ENCODE measurements at places on chromosomes 2 and 18. TPM values are rescaled to one million over a fixed set of nuclear protein-coding genes. Genes with fewer than 3 reads are reported as not detected.

DNA sequence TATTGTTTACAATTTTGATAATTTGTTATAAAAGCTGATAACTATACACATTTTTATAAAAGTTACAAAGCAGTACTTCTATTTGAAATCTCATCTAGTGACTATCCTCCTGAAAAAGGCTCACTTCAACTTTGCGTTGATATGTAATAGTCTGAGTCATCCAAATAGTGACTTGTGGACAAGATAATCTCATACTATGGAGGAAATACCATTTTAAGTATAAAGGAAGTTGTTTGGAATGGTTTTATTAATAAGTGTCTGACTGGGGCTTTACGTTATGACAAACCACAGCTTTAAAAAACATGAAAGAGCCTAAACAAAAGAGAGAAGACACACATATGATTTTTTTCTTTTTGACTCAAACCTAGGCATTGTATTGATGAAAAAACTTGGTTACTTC lies 272.3 kb upstream of the COL3A1 start:
- H3K27me3 ChIP-seq = no peaks in the 10 kb centered on the region
- no peak for DNase-seq
- no peaks in the 10 kb centered on the region for H3K36me3 ChIP-seq
- no peak overlapping the region for H3K27ac ChIP-seq

- no peaks in the 10 kb centered on the region for H3K4me1 ChIP-seq
- H3K4me3 ChIP-seq = no peak overlapping the region
- no peaks in the 10 kb centered on the region for H3K27me3 ChIP-seq
- no peaks in the 10 kb centered on the region for H3K36me3 ChIP-seq
These were observed 58.6 kb downstream of the TMEM17 start for GRCh38 chr2:62447411-62447810.

DNA sequence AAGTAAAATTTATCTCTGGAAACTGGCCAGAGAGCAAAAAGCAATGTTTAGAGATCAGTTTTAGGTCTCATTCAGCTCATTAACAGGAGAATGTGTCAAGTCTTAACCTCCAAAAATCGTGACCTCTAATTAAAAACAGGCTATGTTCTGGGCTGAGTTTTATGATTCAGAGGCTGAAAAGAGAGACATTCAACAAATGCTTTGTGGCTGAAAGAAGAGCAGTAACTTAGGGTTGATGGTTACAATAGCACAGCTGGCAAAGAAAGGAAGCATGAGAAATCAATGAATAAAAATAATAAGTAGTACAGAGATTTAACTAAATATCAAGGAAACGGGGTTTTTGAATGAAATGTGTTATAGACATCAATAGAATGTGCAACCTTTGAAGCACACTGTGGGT lies 13.1 kb downstream of the TGIF1 start:
- H3K4me1 ChIP-seq = peaks cover 15% of the 10 kb centered on the region
- DNase-seq = no peak
- H3K27me3 ChIP-seq = no peaks in the 10 kb centered on the region
- peaks cover 4% of the 10 kb centered on the region for H3K36me3 ChIP-seq
- no peak overlapping the region for H3K4me3 ChIP-seq
- H3K27ac ChIP-seq = no peak overlapping the region

DNA sequence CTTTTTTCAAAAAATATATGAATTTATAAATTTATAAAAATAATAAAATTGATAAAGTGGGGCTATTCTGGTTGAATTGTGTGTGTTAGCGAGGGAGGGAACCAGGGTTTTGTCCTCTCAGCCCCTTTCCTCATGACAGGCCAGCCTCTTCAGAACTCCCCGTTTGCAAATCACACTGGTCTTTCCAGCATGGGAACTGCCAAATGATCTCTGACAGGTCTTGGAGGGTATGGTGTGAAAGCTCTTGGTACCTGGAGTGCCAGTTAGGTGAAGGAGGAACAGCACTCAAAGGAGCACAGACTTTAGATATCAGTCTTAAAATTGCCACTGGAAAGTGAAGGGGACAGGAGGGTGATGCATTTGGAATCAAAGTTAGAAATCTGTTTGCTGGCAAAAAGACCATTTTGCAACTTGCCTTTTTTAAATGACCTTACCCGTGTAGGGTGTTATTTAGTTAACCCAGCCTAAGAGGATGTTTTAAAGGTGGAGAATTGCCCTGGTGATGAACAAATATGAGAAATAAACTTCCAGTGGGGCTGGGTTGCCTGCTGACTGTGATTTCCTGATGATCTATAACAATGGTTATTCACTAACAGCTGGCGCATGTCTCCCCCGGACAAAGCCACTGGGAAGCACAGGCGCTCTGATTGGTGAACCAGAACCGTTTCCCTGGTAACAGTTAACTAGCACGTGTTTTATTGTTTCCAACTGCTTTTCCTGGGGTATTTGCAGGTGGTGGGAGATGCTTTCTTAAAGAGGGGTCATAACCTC lies 85.3 kb upstream of the EFEMP1 start:
- H3K27me3 ChIP-seq = no peaks in the 10 kb centered on the region
- no peak overlapping the region for H3K27ac ChIP-seq
- H3K36me3 ChIP-seq = no peaks in the 10 kb centered on the region
- no peak overlapping the region for H3K4me3 ChIP-seq
- no peak for DNase-seq

DNA sequence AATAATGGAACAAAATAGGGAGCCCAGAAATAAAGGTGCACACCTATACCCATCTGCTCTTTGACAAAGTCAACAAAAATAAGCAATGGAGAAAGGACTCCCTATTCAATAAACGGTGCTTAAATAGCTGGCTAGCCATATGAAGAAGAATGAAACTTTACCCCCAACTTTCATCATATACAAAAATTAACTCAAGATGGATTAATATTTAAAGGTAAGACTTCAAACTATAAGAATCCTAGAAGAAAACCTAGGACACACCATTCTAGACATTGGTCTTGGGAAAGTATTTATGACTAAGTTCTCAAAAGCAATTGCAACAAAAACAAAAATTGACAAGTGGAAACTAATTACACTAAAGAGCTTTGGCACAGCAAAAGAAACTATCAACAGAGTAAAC lies 139.1 kb downstream of the DNAH7 start:
- no peak for DNase-seq
- H3K27me3 ChIP-seq = no peaks in the 10 kb centered on the region
- H3K4me3 ChIP-seq = no peak overlapping the region

GRCh38 chr2:97718051-97718882 lies 4.9 kb downstream of the ZAP70 start:
- DNase-seq = peak; percentile 49
- no peak overlapping the region for H3K4me3 ChIP-seq
- H3K27ac ChIP-seq = peak overlapping the region; percentile 46
- no peaks in the 10 kb centered on the region for H3K27me3 ChIP-seq

DNA sequence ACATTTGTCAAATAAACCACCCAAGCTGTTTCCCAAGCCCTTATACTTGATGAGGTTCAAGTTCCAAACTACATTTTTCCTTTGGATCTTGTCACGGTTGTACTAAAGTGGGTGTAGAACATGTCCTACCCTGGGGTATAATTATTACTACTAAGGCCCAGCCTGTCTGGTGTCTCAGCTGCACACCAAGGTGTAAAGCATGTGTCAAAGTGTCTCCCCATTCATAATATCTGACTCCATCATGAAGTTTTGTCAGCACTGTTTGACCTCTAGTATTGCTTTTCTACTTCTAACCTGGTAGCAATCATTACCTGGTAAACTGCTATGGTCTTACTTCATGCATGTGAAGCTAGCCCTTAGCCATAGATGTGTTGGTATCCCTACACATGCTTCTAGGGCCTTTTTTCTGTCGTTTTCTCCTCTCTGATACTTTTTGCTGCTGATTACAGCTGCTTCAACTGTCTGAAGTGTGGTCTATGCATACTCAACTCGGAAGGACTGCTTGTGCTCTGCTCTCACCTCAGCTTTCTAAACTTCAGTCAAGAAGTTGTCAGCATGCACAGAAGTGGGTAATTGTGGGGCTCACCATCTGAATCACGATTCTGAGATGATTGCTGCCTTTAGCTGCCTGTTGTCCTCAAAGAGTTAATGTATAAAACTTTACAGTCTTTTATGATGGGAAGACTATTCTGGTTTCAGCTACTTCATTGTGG lies 445.7 kb upstream of the TRIB2 start:
- H3K36me3 ChIP-seq = no peaks in the 10 kb centered on the region
- H3K27me3 ChIP-seq = no peaks in the 10 kb centered on the region
- H3K4me3 ChIP-seq = no peak overlapping the region
- no peak for DNase-seq
- no peak overlapping the region for H3K27ac ChIP-seq

GRCh38 chr2:85429924-85430289 lies 11.4 kb downstream of the SH2D6 start:
- no peaks in the 10 kb centered on the region for H3K36me3 ChIP-seq
- peaks cover 13% of the 10 kb centered on the region for H3K4me1 ChIP-seq
- H3K27ac ChIP-seq = no peak overlapping the region
- no peak overlapping the region for H3K4me3 ChIP-seq
- no peaks in the 10 kb centered on the region for H3K27me3 ChIP-seq
- DNase-seq = no peak

DNA sequence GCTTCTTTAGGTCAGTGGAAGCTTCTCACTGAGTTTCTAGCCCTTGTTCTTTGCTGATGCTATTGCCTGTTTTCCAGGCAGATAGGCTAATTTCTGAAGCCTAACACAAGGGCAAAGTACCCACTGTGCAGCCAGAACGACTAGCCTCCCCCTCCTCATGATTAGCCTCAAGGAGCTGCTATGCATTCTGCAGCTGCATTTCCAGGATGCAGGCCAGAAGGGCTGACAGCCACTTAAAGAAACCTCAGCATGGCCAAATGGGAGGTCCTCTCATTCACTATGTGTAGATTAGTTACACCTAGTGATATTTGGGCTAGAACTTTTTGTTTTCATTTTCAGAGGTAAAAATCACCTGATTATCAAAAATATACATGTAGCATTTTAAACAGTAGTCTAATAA lies 216.0 kb downstream of the RAD51AP2 start:
- no peaks in the 10 kb centered on the region for H3K27me3 ChIP-seq
- no peaks in the 10 kb centered on the region for H3K36me3 ChIP-seq
- H3K4me1 ChIP-seq = no peaks in the 10 kb centered on the region
- H3K4me3 ChIP-seq = no peak overlapping the region
- no peak overlapping the region for H3K27ac ChIP-seq

- peaks cover 8% of the 10 kb centered on the region for H3K4me1 ChIP-seq
- DNase-seq = no peak
- no peaks in the 10 kb centered on the region for H3K36me3 ChIP-seq
- no peaks in the 10 kb centered on the region for H3K27me3 ChIP-seq
- H3K4me3 ChIP-seq = no peak overlapping the region
These were observed 20.8 kb downstream of the SP140L start for GRCh38 chr2:230347659-230348305.

MAPRE2 gene
- total RNA-seq = 30.4 TPM

DNA sequence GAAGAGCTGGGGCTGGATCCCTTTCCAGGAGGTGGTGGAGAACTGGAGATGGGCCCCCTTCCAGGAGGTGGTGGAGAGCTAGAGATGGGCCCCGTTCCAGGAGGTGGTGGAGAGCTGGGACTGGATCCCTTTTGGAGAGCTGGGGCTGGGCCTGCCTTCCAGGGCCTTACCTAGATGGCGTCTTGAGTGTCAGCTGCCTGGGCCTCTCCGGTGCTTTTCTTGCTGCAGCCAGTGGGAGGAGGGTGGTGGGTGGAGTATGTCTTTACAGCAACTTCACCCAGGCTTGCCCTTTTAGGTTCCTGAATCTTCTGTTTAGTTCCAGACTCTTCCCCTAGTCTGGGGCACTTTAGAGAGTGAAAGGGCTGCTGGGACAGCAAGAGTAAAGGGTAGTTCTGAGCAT lies 19.1 kb upstream of the TXNDC2 start:
- no peak overlapping the region for H3K27ac ChIP-seq
- no peak overlapping the region for H3K4me3 ChIP-seq
- H3K27me3 ChIP-seq = no peaks in the 10 kb centered on the region
- peaks cover 9% of the 10 kb centered on the region for H3K4me1 ChIP-seq
- H3K36me3 ChIP-seq = no peaks in the 10 kb centered on the region
- DNase-seq = no peak

DNA sequence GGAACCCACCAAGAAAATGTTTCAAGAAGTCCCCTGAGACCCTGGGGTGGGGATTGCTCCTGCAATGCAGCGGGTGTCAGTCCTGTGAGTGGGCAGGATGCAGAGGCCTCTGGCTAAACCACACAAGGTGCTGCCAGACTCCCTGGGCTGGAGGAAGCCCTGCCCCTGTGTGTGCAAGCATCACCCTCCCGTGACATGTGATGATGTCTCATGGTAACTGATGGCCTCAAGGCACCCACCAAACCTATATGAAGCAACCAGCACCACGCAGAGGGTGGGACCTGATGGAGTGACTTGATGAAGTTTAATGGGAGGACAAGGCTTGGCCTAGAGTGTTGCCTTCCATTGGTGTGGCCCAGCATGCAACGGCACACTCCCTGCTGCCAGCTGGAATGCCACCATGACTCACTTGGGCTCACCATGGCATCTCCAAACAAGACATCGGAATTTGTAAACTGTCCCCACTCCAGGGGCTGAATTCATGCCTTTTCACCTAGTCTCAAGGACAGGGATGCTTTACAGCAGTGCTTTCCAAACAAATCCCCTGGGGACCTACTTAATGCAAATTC lies 8.7 kb upstream of the SLC14A1 start:
- H3K4me3 ChIP-seq = no peak overlapping the region
- no peaks in the 10 kb centered on the region for H3K27me3 ChIP-seq
- no peak overlapping the region for H3K27ac ChIP-seq
- H3K4me1 ChIP-seq = no peaks in the 10 kb centered on the region

GRCh38 chr2:230664128-230664527 lies 48.5 kb upstream of the CAB39 start:
- peaks cover 66% of the 10 kb centered on the region for H3K4me1 ChIP-seq
- H3K27ac ChIP-seq = no peak overlapping the region
- no peak overlapping the region for H3K4me3 ChIP-seq
- no peaks in the 10 kb centered on the region for H3K36me3 ChIP-seq

- no peaks in the 10 kb centered on the region for H3K4me1 ChIP-seq
- no peak overlapping the region for H3K27ac ChIP-seq
- DNase-seq = no peak
- H3K27me3 ChIP-seq = no peaks in the 10 kb centered on the region
- peaks cover 8% of the 10 kb centered on the region for H3K36me3 ChIP-seq
These were observed 22.9 kb upstream of the RPL37A start for GRCh38 chr2:216475767-216476166.

- H3K27ac ChIP-seq = peak overlapping the region; percentile 99
- peak overlapping the region; percentile 96 for H3K4me3 ChIP-seq
- H3K27me3 ChIP-seq = no peaks in the 10 kb centered on the region
- H3K4me1 ChIP-seq = peaks cover 29% of the 10 kb centered on the region
These were observed 488 bp upstream of the RHOB start for GRCh38 chr2:20446255-20446916.

GRCh38 chr2:178478130-178478438 lies 316 bp downstream of the FKBP7 start:
- DNase-seq = no peak
- H3K27ac ChIP-seq = peak overlapping the region; percentile 97
- peak overlapping the region; percentile 53 for H3K4me3 ChIP-seq
- no peaks in the 10 kb centered on the region for H3K27me3 ChIP-seq

CCDC178 gene
- not detected for total RNA-seq

NEURL3 gene
- total RNA-seq = 1.1 TPM

GRCh38 chr2:3224681-3225080 lies 152.9 kb downstream of the EIPR1 start:
- H3K27me3 ChIP-seq = no peaks in the 10 kb centered on the region
- no peak overlapping the region for H3K4me3 ChIP-seq
- no peaks in the 10 kb centered on the region for H3K4me1 ChIP-seq
- no peaks in the 10 kb centered on the region for H3K36me3 ChIP-seq
- H3K27ac ChIP-seq = no peak overlapping the region

- H3K27me3 ChIP-seq = no peaks in the 10 kb centered on the region
- H3K4me3 ChIP-seq = no peak overlapping the region
- no peak overlapping the region for H3K27ac ChIP-seq
- H3K36me3 ChIP-seq = no peaks in the 10 kb centered on the region
These were observed 232.3 kb upstream of the MYT1L start for GRCh38 chr2:2563309-2563860.

TFPI gene
- 282 TPM for total RNA-seq

EPC2 gene
- total RNA-seq = 31.6 TPM

Data from upper lobe of left lung (tissue), 6 donors.